Skeletal muscle cell (primary cell): ENCODE measurements at places on chromosomes 5 and 9.

DNA sequence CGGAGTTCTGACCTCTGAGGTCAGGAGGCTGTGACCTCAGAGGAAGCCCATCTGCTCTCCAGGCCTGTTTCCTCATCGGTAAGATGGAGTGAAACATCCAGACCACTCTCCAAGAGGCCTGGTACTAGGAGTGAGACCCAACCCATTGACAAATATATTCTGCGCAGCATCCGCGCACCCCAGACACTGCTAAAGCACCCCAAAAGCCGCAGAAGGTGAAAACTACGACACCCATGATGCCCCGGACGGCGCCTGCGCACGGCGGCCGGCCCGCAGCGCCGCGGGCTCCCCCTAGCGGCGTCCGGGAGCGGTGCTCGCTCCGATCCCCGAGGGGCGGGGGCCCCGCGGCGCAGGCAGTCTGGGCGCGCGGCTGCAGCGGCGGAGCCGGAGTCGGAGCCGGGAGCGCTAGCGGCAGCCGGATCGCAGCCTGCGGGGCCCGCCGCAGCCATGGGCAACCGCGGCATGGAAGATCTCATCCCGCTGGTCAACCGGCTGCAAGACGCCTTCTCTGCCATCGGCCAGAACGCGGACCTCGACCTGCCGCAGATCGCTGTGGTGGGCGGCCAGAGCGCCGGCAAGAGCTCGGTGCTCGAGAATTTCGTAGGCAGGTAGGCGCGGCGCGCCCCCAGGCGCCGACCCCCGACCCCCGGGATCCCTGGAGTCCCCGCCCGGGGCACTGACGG, at the start of gene DNM1:
DNM1 (plus strand) TSS at position 356 of the 683 bp plus-strand sequence; CDS start at position 448, 92 bp downstream.
- DNase-seq, result no peak

DNA sequence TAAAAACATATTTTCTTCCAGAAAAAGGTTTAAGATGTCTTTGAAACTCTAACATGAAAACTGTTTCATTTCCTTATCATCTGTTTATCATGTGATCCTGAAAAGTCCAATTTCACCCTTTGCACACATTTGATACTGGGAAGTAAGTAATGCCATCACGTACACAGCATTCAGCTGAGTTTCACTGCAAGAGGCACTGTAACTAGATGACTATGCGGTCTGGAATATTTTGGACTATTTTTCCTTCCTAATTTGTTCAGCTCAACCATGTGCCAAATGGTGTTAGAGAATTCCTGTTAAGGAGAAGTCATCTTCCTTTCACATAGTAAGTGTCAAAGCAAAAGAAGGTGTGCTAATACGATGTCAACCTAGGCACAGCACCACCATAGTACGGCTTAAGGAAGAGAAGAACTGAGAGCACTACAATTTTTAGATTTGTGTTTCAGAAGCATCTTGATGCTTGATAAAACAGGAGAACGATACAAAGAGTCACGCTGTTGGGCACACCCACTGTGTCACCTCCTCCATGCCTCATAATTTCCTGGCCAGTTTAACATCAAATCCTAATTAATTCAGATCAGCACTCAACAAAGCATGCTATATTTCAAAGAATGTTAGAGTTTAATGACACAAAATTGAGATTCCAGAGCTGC, 77.5 kb downstream of the GNAQ start:
- DNase-seq, result no peak

DNA sequence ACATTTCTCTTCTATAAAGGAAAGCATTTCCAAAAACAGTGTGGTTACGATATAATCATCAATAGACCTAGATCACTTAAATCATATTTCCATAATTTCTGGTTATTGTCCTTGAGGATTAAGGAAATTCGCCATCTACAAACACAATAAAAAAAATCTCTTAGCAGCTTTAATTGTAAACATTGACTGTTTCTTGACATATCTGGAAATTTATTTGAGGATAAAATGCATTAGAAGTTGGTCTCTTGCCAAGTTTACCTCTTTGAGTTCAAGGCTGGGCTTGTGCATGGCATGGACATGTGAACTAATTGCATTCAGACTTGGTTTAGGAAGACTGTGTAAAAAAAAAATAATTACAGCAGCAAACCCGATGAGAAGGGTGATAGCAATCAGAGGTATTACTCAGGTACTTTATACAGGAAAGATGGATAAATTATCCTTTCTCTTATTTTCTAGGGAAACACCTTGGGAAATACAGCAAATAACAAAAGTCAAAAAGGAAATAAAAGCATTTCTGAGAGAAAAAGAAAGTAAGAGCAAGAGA, 237.9 kb downstream of the SLF1 start:
- no peak for DNase-seq

DNA sequence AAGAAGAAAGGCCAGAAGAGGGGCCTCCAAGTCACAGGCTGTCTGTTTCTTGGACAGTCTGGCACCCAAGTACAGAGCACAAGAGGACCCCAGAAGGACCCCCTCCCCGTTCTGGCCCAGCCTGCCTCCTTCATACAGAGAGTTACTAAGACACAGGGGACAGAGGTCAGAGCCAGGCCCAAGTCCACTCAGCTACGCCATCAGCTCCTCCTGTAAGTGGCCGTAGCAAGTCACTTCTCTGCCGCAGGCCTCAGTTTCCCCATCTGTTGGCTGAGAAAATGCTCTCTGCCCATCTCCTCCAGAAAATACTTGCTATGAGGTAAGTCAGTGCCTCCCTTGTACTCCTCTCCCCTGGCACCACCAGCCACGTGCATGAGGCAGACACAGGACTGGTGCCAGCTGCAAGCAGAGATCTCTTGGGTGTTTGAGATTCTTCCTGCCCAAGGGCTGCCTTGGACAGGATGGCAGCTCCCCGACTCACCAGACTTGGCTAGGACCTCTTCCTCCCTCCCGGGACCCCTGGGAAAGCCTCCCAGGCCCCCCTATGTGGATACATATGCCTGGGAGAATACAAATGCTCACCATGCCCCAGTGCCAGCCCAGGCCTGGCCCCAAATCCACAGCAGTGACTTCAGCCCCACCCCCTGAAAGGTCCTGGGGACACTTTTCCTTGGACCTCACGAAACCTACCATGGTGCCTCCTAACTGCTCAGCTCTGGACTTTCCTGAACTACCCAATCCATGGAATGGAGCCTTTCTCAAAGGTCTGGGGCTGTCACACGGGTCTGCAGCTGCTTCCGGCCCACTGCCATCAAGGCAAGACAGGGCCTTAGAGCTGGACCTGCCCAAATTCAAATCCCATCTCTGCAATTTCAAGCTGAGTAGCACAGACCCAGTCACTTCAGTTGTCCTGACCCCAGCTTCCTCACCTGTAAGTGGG, 5.1 kb downstream of the EEIG1 start:
- DNase-seq, result no peak

DNA sequence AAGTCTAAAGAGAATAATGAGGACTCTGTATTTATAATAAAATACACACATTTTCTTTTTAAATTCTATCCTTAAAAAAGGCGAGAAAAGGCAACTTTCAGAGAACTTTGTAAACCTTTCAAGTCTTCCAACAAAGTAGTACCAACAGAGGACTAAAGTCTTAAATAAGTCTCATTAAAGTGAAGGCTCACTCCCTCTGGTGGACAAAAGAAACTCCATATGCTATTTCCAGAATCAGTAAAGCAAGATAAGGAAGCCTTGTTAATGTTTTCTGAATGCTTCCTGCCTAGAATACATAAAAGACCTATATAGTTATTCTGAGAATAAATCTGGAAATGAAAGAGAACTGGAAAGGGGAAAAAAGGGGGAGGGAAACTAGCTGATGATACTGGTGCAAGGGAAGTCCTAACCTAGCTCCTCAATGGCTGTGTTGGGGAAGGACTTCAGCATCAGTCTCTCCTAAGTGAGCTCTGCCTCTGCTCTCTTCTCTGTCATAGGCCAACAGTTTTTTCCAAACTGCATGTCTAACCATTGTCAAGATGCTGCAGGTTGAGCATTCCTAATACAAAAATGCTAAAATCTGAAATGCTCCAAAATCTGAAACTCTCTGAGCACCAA, 7.2 kb downstream of the HMGCS1 start:
- DNase-seq, result no peak

- no peak for DNase-seq
Observed at GRCh38 chr9:85942913-85943709, 2.2 kb downstream of the NAA35 start.

- DNase-seq, result no peak
Observed at GRCh38 chr5:151107084-151107483, 26.2 kb upstream of the TNIP1 start.

DNA sequence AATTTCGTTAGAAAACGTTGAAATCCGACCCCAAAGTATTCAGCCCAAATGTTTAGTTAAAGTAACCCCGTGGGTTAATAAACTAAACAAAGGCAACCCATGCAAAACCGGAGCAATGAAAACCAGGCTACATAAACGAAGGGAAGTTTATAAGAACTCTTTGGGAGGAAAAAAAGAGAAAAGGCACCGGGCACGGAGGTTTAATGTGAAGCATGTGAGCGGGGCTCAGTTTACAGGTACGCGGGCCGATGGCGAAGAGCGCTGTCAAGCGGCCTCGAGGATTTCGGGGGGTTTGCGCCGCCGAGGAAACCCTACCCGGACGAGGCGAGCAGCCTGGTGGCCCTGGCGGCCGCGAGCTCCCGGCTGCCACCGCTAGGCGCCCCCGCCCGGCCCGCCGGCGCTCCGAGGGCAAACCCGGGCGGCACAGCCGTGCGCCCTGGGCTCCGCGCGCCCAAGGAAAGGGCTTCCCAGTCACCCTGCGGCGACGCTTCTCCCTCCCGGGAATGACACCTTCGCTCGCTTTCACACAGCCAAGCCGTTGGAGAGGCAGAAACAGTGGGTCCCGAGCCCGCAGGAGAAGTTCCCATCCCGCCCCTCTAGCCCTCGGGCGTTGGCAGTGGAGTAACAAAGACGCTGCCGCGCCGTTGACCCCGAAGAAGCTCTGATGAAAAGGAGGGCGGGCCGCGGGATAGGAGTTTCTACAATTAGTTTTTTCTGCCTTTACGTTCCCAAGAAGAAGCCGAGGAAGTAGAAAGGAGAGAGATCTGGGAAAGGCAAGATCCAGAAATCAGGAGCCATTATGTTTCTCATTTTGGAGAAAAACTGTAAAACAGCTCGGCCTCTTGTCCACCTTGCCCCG, 126.0 kb downstream of the TMEM174 start:
- no peak for DNase-seq
